Breast epithelium (tissue), 4 donors: ENCODE measurements at places on chromosomes 3 and 15.

DNA sequence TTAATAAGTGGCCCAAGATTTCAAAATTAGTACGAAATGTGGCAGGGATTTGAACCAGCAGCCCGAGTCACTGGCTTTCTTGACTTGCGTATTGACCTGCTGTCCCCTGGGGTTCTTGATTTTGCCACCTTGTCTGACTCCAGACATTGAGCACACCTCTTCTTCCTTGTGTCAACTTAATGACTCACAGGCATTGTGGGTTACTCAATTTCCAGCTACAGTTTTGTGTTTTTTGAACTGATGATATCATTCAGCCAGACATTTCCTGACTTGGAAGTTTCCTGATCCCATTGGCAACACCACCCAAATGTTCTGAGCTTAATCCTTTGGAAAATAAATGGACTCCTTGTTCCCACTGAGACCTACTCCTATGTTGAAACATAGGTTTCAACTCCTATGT lies 64.2 kb downstream of the MOBP start:
- DNase-seq, result no peak

DNA sequence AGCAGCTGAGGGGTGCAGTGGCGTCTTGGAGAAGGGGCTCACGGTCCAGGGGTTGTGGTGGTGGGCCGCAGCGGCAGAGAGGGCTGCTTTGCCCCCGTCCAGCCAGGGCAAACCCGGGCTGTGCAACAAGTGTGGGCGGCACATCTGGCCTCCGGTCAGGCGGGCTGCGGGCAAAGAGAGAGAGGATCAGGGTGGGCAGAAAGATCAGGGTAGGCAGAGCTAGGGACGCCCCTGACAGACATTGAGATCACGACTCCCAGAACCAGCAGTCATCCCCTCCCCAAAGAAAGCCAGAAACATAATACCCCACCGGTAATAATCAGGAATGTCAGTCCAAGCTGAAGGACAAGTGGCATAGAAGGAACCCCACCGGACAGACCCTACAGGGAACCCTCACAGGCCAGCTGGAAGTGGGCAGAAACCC lies 6.8 kb downstream of the GATA2 start:
- DNase-seq, result no peak

- DNase-seq, result no peak
Measured at GRCh38 chr15:67531379-67531914, 10.5 kb downstream of the C15orf61 start.

DNA sequence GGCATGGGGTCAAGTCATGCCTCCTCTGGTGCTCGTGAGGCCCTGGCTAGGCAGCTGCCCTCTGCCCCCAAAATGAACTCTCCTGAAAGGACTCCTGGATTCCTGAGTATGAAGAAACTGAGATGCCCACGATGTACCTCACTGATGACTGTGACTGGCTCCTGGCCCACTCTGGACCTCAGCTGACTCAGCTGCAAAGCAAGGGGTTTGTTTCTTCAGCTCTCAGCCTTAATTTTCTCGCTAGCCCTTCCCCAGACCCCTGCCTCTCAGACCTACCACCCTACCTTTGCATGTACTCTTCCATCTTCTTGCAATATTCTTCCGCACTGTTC lies 5.2 kb upstream of the GNAI2 start:
- DNase-seq, result no peak

GRCh38 chr3:50350213-50350526 lies 405 bp downstream of the NPRL2 start:
- DNase-seq, result no peak

- DNase-seq, result no peak
Measured at GRCh38 chr3:187044206-187044605, 95.1 kb downstream of the RPL39L start.

- DNase-seq, result no peak
Measured at GRCh38 chr3:66494959-66495667, 5.7 kb downstream of the LRIG1 start.

DNA sequence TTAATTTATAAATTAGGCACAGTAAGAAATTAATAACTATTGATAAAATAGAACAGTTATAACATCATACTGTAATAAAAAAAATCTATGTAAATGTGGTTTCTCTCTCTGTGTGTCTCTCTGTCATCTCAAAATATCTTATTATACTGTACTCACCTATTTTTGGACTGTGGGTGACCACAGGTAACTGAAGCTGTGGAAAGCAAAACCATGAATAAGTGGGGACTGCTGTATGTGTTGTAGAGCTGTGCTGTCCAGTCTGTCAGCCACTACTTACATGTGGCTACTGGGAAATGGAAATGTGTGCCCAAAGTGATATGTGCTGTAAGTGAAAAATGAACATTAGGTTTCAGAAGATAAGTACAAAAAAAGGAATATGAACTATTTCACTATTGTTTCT lies 145.5 kb downstream of the CNTN4 start:
- DNase-seq, result no peak

GRCh38 chr3:23662079-23662617 lies 143.6 kb upstream of the UBE2E1 start:
- DNase-seq, result no peak

- no peak for DNase-seq
Measured at GRCh38 chr3:66633402-66634381, 132.9 kb upstream of the LRIG1 start.

GRCh38 chr3:152323834-152324233 lies 55.1 kb downstream of the MBNL1 start:
- no peak for DNase-seq

DNA sequence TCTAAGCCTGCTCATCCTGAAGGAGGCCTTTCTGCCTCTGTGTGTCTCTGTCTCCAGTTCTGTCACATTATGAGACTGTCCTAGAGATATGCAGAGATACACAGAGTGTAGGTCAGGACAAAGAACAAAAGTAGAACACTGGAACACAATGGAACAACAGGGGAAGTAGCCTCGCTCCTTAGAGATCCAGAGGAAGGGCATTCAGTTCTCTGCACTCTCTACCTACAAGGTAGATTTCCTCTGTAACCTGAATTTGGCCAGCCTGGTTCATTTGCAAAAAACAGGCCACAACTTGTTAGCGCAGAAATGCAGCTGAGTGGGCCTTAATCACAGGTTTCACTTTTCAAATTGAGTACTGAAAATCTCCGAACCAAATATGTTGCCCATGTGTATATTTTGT lies 19.4 kb downstream of the NEK10 start:
- DNase-seq, result no peak

- no peak for DNase-seq
Measured at GRCh38 chr3:152738656-152739055, 96.3 kb upstream of the P2RY1 start.

DNA sequence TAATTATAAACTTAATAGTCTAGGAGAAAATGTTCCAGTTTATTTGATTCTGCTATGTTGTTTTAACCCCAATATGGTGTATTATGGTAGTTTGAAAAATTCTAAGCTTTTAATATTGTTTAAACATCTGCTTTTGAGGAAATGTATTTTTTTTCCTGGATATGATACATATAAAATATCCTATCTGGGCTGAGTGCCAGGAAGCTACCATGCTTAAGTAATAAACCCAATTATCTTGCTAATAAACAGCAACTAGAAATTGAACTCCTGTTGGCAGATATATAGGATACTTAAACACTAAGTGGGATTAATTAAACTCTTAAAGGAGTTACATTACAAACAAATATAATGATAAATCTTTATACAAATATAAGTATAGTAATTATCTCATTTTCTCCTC lies 293.7 kb upstream of the GRM7 start:
- no peak for DNase-seq

DNA sequence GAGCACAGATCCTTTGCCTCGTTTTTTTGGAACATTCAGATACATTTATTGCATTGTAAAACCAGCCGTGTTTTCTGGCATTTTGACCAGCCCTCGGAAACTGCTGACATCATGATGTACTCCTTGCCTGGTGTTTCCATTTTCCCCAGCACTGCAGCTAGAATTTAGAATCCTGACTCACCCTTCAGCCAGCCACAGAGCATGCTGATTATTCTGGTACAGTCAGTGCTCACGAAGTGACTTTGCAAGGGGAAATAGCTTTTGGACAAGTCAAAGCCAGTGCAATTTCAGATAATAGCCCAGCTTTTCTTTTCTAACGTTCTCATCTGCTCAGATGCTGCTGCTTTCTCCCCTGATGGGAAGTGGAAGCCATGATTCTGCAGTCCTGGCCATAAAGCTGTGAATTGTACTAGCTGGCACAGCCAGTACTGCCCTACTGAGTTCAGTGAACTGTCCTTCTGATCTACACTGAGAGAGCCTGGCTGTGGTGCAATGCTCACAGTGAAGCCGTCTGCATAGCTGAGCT lies 12.1 kb upstream of the CNBP start:
- DNase-seq, result no peak

DNA sequence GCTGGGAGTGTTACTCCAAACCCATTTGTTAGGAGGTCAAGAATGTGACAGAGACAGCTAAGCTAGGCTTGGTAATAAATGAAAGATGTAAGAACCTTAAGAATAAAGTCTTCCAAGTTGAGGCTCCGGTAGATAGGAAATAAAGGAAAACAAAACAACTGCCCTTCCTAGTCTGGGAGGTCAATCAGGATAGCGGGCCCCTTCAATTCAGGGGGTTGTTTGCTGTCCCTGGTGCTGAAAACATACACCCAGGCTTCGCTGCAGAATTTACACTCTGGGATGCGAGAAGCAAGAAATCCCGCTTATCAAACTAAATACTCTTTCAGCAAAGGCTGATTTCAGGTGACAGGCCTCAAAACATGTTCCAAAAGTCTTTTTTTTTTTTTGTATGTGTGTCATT lies 393.4 kb downstream of the NTRK3 start:
- no peak for DNase-seq
